ENCODE measurements at places on chromosomes 16 and 17.

DNA sequence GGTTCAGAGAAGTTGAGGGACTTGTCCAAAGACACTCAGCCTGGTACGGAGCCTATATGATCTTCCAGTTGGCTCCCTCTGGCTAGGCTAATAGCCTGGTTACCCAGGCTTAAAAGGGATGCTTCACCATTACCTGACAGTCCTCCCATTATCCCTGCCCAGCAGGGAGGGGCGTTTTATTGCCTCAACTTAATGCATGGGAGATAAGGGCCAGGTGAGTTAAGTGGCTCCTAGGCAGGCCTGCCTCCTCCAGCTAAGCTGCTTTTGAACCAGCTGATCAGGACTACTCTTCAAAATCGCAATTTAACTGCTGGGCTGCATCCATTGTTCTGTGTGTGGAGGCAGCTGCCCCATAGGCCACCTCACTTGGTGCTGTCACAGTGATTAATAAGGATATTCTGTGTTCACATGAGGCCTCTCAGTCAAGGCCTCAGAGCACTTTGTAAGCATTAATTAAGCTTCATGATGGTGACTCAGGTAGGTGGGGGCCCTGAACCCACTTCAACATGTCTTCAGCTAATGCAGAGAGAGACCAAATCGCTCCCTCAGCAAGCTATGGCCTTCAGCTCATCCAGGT lies 27.9 kb downstream of the SMPD3 start:
- no peak for DNase-seq

- DNase-seq, result no peak
Measured at GRCh38 chr16:85084841-85085510, 27.3 kb downstream of the CIBAR2 start.

GRCh38 chr17:48634493-48635208 lies 8.5 kb upstream of the HOXB9 start:
- DNase-seq, result no peak

DNA sequence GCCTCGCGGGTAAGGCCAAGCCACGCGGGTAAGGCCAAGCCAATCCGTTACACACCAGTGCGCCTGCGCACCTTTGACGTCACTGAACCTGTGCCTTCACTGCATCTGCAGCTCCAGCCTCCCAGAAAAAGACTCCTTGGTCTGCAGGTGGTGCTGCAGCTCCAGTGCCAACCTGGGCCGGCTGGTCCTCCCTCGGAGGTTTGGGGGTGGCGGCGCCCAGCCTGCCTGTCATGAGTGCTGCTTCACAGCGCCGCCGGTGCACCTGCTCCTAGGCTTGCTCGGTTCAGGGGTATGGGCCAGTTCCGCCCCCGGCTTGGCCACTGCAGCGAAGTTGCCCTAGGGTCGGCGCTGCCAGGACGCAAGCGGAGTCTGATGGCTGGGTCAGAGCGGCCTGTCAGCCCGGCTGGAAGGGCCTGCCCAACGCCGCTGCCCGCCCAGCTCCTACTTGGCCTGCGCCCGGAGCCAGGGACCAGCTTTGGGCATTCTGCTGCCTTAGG lies 146.6 kb downstream of the USP22 start:
- DNase-seq, result no peak

DNA sequence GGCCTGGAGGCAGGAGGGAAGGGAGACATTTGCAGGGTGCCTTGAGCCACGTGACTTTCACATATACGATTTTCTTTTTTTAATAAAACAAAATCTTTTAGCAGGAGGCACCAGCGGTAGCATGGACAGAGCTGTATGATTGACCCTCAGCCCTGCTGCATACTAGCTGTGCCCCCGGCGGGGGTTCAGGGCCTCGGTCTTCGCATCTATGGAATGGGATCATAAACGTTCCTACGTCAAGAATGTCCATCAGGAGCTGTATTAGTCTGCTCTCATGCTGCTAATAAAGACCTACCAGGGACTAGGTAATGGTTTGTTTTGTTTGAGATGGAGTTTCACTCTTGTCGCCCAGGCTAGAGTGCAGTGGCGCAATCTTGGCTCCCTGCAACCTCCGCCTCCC lies 27.2 kb downstream of the SLC38A8 start:
- no peak for DNase-seq
